ENCODE measurements at places on chromosomes 7 and 10.

DNA sequence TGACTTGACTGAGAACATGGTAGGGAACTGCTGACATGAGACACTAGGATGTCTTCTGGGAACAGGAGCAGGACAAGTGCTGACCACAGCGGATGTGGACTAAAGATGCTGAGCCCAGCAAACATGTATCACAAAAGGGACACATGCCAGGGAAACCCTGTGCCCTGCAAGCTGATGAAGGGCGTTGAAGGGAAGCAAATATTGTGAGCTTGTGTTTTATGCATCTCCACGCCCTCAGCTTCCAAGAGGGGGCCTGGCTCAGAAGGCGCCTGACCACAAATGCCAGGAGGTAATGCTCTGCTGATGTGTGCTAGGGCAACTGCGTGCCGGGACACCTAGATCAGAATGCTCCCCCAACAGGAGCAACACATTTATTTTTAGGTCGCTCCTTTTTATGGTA lies 207.3 kb downstream of the CXCL12 start:
- H3K36me3 ChIP-seq, result no peaks in the 10 kb centered on the region
- no peak for DNase-seq
- no peak overlapping the region for H3K4me3 ChIP-seq
- no peaks in the 10 kb centered on the region for H3K27me3 ChIP-seq

DNA sequence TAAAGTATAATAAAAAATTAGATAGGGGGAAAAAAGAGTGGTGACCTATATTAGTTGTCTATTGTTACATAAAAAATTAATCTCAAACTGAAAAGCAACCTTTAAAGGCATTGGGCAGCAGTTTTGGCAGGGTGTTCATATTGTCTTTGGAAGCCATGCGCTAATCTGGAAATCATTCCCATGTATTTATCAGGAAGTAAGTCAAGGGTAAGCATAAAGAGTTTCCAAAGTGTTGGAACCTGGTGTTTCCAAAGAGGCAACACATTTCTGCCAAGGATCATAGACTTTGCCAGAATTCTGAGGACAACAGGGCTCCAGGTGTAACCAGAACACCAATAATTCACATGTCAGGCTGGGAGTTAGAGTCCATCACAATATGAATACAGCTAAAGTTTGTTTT lies 55.7 kb upstream of the EGFR start:
- no peaks in the 10 kb centered on the region for H3K27me3 ChIP-seq
- H3K36me3 ChIP-seq, result no peaks in the 10 kb centered on the region

GRCh38 chr10:44253769-44254462 lies 131.0 kb downstream of the CXCL12 start:
- H3K27me3 ChIP-seq, result no peaks in the 10 kb centered on the region
- no peaks in the 10 kb centered on the region for H3K36me3 ChIP-seq
- peak; percentile 81 for DNase-seq
- H3K4me1 ChIP-seq, result peaks cover 13% of the 10 kb centered on the region
- no peak overlapping the region for H3K27ac ChIP-seq

- H3K4me3 ChIP-seq, result no peak overlapping the region
- H3K27me3 ChIP-seq, result peaks cover 4% of the 10 kb centered on the region
- H3K36me3 ChIP-seq, result no peaks in the 10 kb centered on the region
- no peak overlapping the region for H3K27ac ChIP-seq
- H3K4me1 ChIP-seq, result peaks cover 4% of the 10 kb centered on the region
Measured at GRCh38 chr7:101012931-101013330, 7.0 kb upstream of the MUC17 start.

DNA sequence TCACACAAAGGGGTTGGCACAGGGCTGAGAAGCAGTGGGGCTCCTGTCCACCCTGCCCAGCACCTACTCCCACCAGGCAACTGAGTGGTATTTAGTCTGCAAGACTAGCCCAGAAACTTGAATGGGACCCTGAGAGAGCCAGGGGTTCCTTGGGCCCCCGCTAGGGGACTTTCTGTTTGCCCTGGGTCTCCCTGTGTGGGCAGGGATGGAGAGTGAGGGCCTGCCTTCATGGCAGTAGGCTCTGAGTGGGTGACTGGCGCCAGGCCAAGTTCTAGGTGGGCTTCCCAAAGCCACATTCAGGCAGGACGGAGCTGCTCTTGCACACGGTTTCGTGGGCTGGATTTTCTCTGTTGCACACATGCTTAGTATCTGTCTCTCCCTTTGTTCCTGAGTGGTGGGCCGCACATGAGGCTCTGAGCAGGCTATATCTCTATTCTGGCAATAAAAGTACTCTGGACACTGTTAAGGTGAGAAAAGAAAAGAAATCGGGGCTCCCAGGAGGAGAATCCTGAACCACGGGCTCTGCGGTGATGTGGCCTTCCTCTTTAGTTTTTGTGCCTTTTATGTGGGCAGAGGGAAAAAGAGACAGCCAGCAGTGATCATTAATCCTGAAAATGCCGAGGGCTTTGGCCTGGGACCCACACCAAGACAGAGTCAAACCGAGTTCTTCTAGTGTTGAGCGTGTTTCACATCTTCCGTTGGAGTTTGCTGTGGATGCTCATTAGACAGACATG lies 26.9 kb downstream of the IL2RA start:
- no peak overlapping the region for H3K4me3 ChIP-seq
- no peaks in the 10 kb centered on the region for H3K36me3 ChIP-seq
- no peak for DNase-seq
- no peaks in the 10 kb centered on the region for H3K27me3 ChIP-seq
- no peaks in the 10 kb centered on the region for H3K4me1 ChIP-seq
